ENCODE measurements at places on chromosomes 13 and 19. TPM values are rescaled to one million over a fixed set of nuclear protein-coding genes. Genes with fewer than 3 reads are reported as not detected.

- no peak for DNase-seq
Observed at GRCh38 chr19:1489463-1490310, 463 bp downstream of the PCSK4 start.

DNA sequence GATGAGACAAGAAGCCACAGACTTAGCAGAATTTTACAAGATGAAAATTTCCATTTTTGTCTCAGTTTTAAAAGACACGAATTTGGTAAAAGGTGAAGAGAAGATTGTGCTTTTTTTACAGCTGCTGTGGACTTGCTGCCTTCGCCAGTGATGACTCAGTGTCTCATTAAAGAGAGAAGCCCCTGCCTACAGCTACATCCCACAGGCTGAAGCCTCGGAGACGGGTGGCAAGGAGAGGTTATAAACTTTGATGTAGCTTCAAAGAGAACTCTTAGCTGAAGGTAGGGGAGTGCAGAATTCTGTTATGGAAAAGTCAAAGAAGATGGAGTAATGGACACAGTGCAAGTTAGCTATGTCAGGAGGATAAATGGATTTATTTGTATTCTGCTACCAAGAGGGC, 683.4 kb upstream of the ARGLU1 start:
- no peak for DNase-seq

DNA sequence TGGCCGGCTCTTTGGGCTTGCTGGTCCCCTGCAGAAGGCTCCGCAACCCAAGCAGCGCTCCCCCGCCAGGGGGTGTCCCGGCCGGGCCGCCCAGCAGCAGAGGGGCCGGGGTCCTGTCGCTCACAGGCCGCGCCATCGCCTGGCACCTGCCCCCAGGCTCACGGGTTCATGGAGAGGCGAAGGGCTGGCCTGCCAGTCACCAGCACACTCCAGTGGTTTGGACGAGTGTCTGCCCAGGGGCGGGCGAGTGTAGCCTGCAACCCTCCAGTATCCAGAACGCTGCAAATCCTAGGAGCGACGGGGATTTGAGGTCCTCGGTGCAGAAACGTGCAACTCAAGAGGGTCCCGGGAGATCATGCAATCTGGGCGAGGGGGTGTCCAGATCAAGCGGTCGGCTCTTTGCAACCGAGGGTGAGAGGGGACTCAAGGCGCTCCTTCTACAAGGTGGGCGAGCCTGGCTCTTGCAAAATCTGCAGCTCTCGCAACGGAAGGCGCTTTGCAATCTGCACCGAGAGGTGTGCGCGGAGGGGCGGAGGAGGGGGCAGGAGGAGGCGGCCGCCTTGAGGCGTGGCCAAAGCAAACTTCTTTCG, at the start of gene DBP:
DBP (minus strand) TSS at position 521 of the 590 bp plus-strand sequence; CDS start at position 136, 385 bp downstream.
- DNase-seq: no peak

DNA sequence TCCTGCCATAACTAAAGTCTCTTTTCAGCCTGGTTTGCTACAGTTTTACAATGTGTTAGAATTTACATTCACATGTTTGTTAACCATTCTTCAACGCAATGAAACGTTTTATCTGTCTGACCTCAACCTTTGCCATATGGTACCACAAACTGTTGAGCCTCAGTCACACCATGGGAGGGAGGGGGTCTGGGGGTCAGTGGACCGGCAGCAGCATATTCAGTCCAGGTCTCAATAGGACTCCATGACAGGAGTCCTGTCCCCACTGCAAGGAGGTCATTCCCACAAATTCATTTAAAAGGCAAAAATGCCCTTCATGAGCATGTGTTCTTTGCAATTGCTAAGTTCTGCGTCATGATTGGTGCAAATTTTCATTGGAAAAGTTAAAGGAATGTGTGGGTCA, 66.6 kb upstream of the OLFM4 start:
- DNase-seq: no peak

The ZNF534 gene
- 0.12 TPM for total RNA-seq

Measured in colonic mucosa (tissue), 4 donors.